Amniotic stem cell (primary cell): ENCODE measurements at places on chromosomes 2 and 18.

GRCh38 chr2:183541766-183542165 lies 417.5 kb downstream of the NUP35 start:
- no peak for DNase-seq

DNA sequence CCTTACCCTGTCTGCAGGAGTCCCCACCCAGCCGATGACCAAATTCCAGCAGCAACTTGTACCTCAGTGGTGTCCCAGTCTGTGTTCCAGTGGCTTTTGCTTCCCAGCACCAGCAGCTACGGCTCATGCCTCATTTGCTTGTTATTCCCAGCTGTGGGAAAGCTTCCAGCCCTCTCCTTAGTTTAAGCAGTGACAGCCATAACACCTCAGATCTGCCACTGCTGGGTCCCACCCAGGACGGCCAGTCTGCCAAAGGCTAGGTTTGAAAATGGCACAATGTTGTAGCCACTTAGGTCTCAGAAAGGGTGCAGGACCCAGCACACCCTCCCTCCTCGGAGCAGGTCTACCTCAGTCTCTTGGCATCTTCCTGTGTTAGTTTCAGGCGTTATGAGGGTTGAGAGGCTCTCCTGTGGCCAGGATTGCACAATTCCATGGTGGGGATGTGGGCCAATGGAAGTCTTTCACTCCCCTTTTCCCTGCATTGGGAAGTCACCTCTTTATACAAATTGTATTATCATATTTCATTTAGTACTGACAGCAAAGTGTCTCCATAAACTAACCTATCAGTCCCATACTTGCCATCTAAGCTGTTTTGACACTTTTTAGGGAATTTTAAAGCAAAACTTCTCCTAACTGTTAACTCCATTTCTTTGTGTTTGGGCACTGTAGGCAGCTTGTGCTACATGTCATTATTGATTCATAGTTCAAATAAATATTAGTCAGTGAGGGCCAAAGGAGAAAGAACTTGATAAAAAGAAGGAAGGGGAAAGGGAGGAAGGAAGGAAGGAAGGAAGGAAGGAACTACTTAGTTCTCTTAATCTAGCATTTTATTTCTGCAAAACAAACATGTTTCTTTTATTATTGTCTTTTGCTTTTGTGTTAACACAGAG lies 62.9 kb upstream of the FAM110C start:
- DNase-seq, result no peak

DNA sequence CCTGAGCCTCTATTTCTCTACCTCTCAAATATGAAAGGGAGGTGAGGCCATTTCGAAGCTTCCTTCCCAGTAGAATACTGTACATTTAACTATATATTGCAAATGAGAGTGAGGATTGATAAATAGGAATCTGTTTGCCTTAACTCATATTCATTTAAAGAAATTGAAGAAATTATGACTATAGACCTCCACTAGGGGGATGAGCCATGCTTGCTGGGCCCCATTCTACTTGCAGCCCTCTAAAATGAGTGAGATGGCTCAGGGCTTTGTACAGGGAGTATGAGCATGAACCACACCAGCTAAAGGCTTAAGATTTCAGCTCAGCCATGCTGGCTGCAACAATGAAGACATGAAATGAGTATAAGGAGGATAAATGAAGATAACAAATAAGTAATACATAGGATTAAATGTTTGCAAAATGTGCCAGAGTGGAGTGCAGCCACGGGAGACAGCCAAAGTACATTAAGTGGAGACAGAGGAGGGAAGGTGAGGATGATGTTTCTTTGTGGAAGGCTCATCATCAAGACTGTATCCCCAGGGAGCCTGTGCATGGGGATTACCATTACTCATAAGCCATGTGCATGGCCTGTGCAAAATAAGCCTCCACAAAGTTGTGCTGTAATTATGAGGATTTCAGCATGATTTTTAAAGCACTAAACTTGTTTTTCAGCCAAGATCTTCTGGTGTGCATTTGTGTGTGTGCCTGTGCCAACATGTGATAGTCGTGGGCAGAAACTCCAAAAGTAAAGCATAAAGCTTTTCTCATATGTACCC lies 300.8 kb downstream of the CNTNAP5 start:
- no peak for DNase-seq

DNA sequence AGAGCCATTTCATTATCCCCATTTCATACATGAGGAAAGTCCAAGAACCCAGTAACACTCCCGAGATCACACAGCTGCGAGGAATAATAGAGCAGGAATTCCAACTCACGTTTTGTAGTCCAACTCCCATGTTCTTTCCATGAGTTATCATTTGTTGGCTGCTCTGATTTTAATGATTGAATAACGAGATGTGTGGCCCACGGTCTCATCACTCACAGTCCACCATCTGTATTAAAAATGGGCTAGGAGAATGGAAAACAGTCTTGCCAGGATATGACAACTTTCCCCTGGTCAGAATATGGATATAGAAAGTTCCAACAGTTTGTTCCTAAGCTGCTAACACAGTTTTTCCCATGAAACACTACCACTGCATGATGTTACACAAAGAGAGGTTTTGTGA lies 147.5 kb downstream of the METTL4 start:
- no peak for DNase-seq

GRCh38 chr2:47023332-47023731 lies 107.7 kb upstream of the MCFD2 start:
- DNase-seq, result no peak
